Temporal lobe (tissue), 4 donors: ENCODE measurements at places on chromosomes 6 and 20. TPM values are rescaled to one million over a fixed set of nuclear protein-coding genes. Genes with fewer than 3 reads are reported as not detected.

Gene TMEM151B
- total RNA-seq, result 44.5 TPM

Gene CST2
- total RNA-seq, result not detected

Gene NKAIN2
- total RNA-seq, result 115 TPM

Gene PAX1
- not detected for total RNA-seq

Gene NFS1
- total RNA-seq, result 30.5 TPM

Gene SPTLC3
- total RNA-seq, result 0.98 TPM

Gene ANKRD66
- 0.25 TPM for total RNA-seq

Gene GSTA2
- not detected for total RNA-seq

Gene PNLDC1
- not detected for total RNA-seq

Gene FIG4
- total RNA-seq, result 43.0 TPM

Gene FOXS1
- total RNA-seq, result 0.74 TPM

Gene POM121L2
- not detected for total RNA-seq

Gene SAMD3
- total RNA-seq, result 6.1 TPM

Gene GNMT
- 0.74 TPM for total RNA-seq

Gene LGSN
- 0.25 TPM for total RNA-seq

Gene KIAA1755
- 2.5 TPM for total RNA-seq

Gene GABRR1
- total RNA-seq, result not detected

Gene RPP40
- total RNA-seq, result 8.1 TPM

Gene ULBP1
- 2.5 TPM for total RNA-seq

Gene GPR63
- 8.6 TPM for total RNA-seq

Gene COL9A1
- total RNA-seq, result 4.7 TPM

Gene PCSK2
- 11.6 TPM for total RNA-seq

Gene MCHR2
- total RNA-seq, result 7.9 TPM

Gene DCDC2
- 1.7 TPM for total RNA-seq

Gene LRRC1
- 10.1 TPM for total RNA-seq

Gene CAP2
- 32.0 TPM for total RNA-seq

Gene LY6G6C
- total RNA-seq, result 0.25 TPM

Gene SLC13A3
- 7.9 TPM for total RNA-seq

Gene OXT
- total RNA-seq, result not detected

Gene HFE
- total RNA-seq, result 1.2 TPM

Gene C2
- total RNA-seq, result 1.7 TPM

Gene LY86
- 2.0 TPM for total RNA-seq

Gene SMLR1
- total RNA-seq, result not detected

Gene TNF
- total RNA-seq, result not detected

Gene RHAG
- total RNA-seq, result 0.49 TPM

Gene PTPRT
- total RNA-seq, result 34.7 TPM

Gene ITCH
- total RNA-seq, result 62.0 TPM

Gene OOEP
- total RNA-seq, result not detected

Gene HSPA1L
- total RNA-seq, result 3.7 TPM

Gene KHDC3L
- 0.25 TPM for total RNA-seq

Gene GSTA3
- total RNA-seq, result not detected

Gene FGD2
- total RNA-seq, result 2.2 TPM
